ENCODE measurements at places on chromosomes 13 and 19.

DNA sequence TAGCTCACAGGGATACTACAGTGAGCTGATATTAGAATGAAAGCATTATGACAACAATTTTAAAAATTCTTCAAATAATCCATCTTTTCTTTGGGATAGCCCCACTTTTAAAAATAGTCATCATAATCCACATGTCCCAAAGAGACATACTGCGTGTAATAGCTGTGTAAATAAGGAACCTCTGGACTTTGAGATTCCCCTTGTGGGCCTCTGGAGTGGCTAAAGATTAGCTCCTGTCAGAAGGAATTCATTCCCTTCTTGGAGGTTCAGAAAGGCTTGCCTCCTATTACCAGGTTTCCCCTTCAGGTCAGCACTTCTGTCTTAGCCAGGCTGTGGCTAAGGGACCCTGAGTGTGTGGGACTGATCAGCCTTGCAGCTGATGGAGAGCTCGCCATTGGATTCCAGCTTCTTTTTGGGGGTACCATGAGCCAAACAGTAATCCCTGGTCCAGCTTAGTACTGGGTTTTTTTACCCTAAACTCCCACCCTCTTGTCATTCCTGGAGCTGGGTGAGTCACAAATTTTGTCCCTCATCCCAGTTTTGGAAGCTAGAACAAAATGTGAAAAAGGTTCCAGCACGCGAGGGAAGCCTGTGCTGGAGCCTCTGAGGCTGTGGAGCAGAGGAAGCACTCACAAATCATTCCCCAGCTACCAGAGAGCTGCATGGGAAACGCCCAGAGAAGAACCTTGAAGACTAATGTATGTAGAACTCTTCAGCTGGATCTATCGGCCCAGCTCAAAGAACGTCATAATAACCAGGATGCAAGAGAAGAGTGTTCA is 96.7 kb downstream of the RNASEH2B start:
- DNase-seq = no peak

- peak; percentile 15 for DNase-seq
Observed at GRCh38 chr19:15631817-15632216, 8.9 kb upstream of the CYP4F3 start.

GRCh38 chr19:17706750-17707181 is 12.5 kb upstream of the MAP1S start:
- DNase-seq = no peak

GRCh38 chr13:101751488-101751887 is 299.0 kb downstream of the ITGBL1 start:
- DNase-seq = no peak

DNA sequence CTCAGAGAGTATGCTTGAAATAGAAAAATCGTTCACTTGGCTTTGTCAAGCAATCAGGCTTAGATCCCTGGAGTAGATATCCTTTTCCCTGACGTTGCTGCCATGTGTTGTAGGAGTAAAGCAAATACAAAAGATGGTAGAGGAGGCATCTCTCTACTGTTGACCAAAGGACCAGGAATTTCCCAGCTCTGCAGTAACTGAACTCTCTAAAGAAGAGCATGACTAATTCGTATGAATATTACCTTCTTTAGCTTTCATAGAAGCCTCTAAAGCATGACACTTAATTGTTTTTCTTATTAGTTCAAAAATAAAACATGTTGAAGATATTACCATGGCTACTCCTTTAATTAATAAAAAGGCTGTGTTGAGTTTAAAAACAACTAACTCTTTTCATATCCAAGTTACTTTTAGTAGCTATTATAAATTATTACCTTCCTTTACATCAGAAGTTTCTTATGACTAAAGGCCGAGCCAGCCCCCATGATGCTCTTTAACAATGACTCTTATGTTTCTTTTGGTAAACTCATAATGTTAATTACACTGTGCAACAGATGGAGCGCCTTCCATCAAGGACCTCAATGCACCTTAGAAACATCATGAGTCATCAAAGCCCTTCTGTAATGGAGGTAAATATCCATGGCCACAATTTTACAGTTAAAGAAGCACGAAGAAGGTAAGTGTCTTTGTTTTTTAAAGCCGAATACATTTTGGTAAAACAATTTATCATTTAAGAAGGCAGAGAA is 352.4 kb downstream of the KLF5 start:
- DNase-seq = no peak

DNA sequence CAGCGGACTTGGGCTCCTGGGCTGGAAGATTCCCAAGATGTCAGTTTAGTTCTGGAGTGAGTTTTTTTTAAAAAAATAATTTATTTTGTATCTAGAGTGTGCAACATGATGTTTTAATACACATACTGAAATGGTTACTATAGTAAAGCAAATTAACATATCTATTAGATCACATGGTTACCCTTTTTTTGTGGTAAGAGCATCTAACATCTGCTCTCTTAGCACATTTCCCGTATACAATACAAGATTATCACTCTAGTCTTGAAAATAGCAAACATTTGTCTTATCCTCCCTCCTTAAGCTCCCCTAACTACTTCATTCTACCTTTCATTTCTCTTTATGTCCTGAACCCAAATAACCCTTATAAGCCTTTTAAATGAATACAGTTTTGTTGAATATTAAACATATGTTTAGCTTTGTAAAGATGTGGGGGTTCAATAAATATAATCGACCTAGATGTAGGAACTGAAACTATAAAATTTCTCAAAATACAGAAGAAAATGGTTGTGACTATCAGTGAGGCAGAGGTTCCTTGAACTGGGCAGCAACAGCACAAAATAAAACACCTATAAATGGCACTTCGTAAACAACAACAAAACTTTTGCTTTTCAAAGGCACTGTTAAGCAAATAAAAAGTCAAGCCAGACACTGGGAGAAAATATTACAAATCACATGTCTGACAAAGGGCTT is 466.6 kb downstream of the FGF9 start:
- DNase-seq = no peak

GRCh38 chr13:45224176-45224575 is 23.3 kb upstream of the KCTD4 start:
- DNase-seq = no peak

Data from stimulated activated CD4-positive, alpha-beta T cell treated with anti-CD3 and anti-CD28 coated beads, Interleukin-1b, Interleukin-23, amount 100 ng/mL, for 4 hours (primary cell).